ENCODE measurements at places on chromosomes 5 and 9.

DNA sequence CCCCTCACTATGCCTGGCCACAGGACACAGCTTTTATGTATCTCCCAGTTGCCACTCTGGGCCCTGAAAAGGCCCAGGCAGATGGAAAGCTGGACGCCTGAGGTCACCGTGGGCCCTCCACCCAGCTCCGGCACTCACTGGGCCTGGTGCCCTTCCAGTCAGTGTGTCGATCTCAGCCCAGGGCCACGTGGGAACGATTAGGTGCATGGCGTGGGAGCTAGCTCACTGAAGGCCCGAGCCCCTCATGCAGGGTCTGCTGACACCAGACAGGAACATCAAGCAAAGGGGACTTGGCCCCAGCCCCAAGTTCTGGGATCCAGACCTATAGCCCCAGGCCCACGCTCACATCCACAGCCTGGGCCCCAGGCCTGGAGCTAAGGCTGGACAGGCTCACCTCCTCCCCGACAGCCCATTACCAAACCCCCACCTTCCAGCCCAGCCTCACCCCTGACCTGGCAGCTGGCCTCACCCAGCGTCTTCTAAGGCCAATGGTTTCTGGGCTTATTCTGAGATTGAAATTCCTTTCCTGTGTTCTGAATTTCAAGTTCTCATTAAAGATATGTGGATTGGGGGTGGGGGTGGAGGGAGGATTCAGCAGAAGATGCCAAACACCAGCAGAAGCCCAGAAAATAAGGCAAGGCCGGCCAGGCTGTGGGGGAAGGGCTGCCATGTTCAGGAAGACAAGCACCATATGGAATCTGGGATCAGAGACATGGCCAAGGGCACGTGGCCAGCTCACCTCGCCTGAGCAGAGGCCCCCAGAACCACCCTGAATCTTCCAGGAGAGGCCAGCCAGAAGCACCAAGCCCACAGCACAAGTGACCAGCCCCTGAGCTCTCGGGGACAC lies 74.5 kb downstream of the ADAMTS2 start:
- no peak for DNase-seq

DNA sequence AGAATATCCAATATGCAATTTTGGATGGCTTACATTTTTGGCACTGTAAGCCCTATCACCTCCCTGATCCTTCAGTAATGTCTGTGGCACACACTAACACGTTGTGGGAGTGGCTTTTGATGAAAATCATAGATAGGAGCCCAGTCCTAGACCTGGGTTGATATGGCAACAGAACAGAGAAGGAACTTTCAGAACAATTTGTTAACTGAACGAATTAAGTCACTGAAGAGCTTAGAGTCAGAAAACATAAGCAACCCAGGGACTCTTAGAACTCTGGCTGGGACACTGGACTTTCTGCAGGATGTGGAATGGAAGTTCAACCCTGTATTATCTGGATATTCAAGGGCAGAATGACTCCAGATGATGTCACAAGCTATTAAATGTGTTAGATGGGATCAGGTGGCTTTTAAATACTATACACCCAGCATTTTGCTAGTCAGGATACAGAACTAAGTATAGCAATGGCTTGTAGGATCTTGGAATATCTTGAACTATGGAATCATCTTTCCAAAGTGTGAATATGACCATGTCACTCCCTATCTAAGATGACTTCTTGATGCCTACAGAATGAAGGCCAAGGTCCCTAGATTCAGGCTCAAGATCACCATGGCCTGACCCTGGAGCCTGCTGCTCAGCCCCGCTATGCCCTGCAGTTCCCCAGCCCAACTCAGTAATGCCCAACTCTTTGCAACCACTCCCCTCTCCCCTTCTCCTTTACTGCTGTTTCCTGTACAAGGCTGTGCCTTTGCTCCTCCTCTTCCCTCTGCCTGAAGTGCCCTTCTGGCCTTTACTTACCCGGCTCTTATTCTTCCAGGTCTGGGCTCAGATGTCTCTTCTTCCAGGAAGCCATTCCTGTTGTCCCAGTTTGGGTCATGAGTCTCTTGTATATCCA lies 42.8 kb downstream of the VLDLR start:
- no peak for DNase-seq

- DNase-seq, result no peak
Observed at GRCh38 chr9:124045076-124045829, 33.7 kb downstream of the LHX2 start.

GRCh38 chr5:122424132-122424531 lies 112.1 kb downstream of the SNCAIP start:
- DNase-seq, result no peak

DNA sequence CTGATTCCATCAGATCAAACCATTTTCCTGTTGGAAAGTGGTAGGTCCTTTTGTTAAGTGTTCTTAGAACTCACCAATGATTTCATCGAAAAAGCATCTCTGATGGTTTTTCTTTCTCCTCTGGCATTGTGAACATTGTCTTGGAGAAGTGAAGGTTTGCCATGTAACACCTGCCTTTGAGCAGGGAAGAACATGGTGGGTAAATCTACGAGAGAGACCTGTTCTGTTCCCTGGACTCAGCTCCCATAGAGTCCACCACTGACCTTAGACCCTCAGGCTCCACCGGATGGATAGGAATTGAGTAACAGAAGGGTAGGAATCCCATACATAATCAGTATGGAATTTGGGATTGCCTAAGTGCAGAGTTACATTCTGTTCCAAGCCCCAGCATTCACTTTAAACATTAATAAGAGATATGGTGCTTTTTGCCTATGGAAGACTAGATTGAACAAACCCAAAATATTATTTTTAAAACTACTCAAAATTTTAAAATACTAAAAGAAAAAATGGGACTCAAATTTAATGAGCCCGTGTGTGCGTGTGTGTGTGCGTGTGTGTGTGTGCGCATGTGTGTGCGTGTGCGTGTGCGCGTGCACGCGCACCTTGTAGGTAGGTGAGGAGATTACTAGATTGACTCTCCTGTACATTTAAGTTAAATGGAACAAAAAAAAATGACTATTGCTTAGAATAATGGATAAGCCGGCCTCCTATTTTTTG lies 92.0 kb downstream of the C9orf152 start:
- DNase-seq, result no peak

DNA sequence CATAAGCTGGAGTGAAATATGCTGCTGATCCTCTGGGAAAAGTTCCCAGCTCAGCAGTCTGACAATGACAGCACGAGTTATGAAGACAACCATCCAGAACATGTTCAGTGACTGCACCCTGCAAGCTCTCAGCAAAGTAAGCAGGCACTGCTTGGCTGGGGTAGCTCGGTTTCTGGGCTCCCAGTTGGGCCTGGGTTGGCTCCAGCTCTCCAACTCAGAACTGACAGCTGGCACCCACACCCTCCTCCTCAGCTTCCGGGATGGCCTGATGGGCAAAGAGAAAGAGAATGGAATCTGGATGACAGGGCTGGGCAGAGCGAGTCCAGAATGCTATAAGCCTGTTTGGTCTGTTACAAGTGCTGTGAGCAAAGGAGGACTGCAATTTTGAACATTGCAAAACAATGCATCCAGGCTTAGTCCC lies 185.0 kb downstream of the CSNK1G3 start:
- no peak for DNase-seq

GRCh38 chr5:96881511-96882115 lies 5.3 kb downstream of the ERAP2 start:
- DNase-seq, result no peak

DNA sequence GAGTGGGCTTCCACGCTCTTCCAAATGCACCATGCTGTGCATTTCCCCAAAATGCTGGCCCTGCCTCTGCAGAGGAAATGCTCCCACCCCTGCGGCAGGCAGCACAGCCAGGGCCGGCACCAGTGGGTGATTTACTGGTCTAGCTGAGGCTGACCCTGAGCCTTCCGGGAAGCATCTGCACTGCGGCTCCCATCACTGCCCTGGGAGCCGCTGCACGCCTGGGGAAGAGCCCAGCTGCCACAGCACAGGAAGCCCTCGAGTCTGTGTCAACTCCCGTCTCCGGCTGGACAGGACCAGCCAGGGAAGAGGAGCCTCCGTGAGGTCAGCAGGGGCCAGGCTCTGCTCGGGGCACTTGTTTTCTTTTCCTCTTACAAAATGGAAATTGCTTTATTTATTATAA lies 25.1 kb upstream of the EEIG1 start:
- peak; percentile 42 for DNase-seq

DNA sequence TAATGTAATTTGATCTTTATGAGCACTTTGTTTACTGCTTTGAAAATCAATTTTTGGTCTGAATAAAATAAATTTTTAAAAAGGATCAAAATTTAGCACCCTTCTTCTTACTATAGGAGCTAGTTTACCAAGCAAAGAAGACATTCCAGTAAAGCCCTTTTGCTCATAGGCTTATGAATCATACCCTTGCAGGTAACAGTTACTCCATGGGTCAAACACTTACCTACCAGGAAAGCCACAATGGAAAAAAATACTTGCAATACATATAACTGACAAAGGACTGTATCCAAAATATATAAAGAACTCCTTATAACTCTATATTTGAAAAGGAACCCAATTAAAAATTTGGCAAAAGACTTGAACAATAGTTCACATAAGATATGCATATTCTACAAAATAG lies 66.6 kb downstream of the SHOC1 start:
- no peak for DNase-seq

GRCh38 chr5:152329207-152329606 lies 75.9 kb downstream of the NMUR2 start:
- no peak for DNase-seq

DNA sequence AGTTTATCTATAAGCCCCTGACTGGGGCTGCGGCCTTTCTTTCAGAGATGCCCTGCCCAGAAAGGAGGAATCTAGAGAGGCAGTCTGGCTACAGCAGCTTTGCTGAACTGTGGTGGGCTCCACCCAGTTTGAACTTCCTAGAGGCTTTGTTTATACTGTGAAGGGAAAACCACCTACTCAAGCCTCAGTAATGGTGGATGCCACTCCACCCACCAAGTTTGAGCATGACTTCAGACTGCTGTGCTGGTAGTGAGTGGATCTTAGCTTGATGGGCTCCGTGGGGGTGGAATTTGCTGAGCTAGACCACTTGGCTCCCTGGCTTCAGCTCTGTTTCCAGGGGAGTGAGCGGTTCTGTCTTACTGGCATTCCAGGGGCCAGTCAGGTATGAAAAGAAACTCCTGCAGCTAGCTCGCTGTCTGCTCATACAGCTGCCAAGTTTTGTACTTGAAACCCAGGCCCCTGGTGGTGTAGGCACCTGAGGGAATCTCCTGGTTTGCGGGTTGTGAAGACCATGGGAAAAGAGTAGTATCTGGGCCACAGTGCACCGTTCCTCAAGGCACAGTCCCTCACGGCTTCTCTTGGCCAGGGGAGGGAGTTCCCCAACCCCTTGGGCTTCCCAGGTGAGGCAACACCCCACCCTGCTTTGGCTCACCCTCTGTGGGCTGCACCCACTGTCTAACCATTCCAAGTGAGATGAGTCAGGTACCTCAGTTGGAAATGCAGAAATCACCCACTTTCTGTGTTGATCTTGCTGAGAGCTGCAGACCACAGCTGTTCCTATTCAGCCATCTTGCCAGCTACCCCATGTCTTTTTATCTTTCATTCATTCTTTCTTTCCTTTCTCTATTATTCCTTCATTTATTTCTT lies 211.8 kb upstream of the C9orf72 start:
- no peak for DNase-seq

DNA sequence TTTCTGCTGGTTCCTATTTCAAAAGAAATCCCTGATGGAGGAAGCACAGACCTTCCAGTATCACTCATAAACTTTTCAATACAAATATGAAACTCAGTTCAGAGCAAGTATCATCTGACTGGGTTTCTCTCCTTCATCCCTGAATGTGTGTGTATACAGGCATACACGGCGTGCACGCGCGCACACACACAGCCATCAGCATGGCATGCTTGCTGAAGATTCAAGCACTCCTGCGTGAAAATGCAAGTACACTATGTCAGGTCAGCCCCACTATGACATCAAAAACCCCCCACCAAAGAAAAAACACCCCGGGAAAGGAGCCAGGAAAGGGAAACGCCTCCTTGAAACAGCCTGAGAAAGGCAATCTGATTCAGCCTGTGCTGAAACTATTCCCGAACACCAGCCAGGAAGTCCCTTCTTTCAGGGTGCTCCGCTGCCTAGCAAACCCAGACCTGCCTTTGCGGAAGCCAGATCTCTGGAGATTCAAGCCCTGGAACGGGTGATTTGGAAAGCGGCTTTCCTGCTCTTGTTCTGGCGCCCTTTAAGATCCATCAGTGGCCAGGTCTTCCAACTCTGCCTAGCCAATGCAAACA lies 831 bp downstream of the KLHL3 start:
- peak; percentile 42 for DNase-seq

DNA sequence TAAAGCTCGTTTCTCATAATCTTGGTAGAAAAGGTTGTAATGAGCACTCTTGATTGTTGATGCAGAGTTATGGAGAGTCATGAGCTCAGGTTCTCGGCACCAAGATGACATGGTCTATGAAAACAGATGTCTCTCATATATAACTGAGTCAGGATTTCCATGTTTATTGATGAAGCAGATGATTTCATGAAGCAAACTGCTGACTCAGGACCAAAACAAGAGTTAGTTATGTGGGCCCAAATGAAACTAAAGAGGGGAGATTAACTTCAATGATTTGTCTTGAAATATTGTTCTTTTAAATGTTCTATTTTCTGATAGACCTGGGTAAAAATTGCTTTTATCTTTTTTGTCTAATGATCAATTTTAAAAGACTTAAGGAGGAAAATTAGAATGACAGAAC lies 258.6 kb upstream of the CTNND2 start:
- DNase-seq, result no peak

DNA sequence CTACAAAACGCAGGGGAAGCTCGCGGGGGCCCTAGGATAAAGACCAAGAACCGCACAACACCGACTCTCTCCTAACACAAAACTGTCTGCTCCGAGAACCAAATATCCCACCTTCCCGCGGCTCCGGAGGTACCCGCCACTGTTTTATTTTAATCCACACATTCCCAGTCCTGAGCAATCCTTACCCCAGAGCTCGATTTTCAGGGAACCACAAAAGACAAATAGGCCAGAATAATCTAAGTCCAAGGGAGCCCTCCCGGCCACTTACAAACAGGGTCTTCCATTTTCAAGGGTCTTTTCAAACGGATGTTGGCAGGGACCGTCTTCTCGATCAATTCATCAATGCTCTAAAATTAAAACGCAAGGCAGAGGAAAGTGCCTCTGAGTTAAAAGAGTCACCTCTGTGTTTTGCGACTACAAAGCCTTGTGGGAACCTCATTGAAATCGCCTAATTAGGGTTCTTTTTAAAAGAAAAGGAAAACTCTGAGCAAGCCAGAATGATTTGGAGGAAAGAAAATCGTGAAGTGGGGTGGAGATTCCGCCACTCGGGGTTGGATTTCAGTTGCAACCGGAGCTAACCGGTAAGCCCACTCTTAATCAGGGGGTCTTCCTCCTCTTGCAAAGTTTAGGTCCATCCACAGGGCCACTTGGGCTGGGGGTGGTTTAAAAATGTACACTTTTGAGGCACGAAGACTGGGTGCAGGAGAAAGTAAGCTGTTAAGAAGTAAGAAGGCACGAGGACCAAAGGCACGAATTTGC lies 1.0 kb downstream of the GLDC start:
- DNase-seq, result no peak

GRCh38 chr5:80982093-80982492 lies 21.9 kb downstream of the RASGRF2 start:
- DNase-seq, result no peak

GRCh38 chr5:157283434-157283833 lies 17.5 kb downstream of the CYFIP2 start:
- DNase-seq, result peak; percentile 50

- DNase-seq, result no peak
Observed at GRCh38 chr5:133360693-133361472, 251.5 kb downstream of the FSTL4 start.

- DNase-seq, result no peak
Observed at GRCh38 chr5:96708600-96708999, 46.4 kb downstream of the CAST start.

Measured in CD4-positive, alpha-beta T cell treated with Interleukin-17A for 4 hours (primary cell).